Hematopoietic multipotent progenitor cell treated with erythropoietin and hydrocortisone succinate and interleukin-3 and kit ligand, for 8 days (in vitro differentiated cells): ENCODE measurements at places on chromosomes 4 and X.
A peak's percentile ranks its signal among the peaks of the same experiment; 100 is the strongest.

DNA sequence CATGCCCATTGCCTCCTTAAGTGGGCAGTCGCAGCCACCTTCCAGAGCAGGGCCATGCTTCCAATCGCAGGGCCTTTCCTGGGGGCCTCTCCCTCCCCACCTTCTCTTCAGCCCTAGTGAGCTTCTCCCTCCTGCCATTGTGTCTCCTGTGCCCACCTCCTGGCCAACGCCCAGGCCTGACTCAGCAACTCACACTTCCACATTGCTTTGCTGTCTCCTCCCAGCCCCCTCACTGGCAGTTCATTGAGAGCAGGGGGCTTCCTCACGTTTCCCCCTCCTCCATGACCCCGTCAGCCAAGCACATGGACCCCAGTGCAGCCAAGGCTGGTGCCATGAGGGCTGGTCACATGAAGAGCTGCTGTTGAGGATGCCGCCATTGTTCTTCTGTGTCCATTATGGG is 25.9 kb downstream of the HTRA3 start:
- no peak for DNase-seq

DNA sequence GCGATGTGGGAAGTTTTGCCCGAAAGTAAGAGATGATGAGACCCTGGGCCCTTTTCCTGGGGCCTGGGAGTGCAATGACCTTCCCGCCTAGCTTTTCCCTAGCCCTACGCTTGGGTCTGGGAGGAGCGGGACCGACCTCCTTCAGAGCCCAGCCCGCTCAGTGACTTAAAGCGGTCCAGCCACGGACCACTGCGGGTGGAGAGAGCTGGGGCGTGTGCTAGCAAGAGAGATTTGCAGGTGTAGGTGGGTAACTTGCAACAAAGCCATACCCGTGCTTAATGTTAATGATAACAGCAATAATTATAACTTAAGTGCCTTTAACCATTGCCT is 503 bp upstream of the PDE5A start:
- no peak for DNase-seq

DNA sequence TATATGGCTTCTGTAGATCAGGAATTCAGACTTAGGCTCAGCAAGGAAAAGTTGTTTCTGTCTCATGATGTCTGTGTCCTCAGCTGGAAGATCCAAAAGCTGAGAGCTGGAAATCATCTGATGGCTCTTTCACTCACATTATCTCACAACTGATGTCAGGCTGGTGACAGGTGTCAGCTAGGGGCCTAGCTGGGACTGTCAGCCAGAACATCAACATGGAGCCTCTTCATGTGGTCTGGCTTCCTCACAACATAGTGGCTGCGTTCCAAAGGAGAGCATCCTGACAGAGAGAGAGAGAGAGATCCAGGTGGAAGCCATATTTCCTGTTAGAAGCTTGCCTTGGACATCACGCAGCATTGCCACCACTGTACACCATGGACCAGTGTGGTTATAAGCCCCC is 10.6 kb upstream of the INTS6L start:
- DNase-seq: no peak

GRCh38 chr4:53306729-53307128 is 59.1 kb downstream of the SCFD2 start:
- DNase-seq: no peak

DNA sequence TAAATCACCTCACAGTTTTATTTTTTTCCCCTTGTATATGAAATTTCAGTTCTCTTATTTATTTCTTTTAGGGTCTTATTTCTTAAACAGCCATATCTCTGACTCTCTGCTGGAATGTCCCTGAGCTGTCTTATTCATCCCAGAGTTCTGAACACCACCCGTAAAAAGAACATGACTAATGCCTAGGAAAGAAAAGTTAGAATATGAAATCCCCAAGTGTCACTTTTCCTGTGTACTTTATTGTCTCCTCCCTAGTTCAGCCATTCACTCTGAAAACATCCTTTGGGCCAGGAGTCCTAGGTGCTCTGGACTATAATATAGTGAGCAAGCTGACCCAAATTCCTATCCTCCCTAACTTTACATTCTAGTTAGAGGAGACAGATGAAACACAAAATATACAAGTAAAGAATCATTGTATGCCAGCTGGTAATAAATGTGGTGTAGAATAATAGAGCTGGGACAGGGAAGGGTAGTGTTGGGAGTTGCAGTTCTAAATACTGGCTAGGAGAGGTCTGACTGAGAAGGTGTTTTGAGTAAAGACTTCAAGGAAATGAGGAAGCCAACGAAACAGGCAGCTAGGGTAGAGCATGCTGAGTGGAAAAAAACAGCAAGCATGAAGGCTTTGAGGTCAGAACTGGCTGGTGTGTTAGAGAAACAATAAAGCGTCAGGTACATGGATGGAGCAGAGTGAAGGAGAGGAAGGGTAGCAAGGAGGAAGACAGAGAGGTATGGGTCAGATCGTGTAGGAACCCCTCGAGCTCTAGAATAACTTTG is 40.6 kb upstream of the FTHL17 start:
- DNase-seq: no peak

DNA sequence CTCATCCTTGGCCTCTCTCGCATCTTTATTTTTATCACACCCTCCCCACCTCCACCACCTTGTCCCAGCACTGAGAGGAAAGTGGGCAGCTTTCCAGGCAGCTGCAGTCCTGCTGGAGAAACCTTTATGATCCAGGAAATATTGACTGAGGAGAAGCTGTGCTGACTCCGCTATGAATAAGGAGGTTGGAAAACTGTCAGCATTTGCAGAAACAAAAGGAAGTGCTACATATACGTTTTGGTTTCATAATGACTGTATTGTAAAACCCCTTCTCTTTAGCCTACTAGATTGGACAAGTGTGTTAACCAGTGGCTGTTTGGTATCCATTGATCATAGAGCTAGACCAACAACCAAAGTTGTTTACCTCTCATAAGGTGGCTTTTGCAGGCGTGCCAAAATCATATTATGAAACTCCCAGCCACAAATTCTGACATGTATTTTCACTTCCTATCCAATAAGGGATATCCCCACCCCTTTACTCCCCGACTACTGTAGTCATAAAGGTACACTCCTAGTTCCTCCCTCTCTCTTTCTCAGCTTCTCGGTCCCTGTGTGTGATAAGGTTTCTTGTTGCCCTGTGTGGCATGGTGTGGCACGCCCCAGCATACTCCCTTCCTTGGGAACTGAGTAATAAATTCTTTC is 88.4 kb downstream of the GPR143 start:
- DNase-seq: peak; percentile 2

DNA sequence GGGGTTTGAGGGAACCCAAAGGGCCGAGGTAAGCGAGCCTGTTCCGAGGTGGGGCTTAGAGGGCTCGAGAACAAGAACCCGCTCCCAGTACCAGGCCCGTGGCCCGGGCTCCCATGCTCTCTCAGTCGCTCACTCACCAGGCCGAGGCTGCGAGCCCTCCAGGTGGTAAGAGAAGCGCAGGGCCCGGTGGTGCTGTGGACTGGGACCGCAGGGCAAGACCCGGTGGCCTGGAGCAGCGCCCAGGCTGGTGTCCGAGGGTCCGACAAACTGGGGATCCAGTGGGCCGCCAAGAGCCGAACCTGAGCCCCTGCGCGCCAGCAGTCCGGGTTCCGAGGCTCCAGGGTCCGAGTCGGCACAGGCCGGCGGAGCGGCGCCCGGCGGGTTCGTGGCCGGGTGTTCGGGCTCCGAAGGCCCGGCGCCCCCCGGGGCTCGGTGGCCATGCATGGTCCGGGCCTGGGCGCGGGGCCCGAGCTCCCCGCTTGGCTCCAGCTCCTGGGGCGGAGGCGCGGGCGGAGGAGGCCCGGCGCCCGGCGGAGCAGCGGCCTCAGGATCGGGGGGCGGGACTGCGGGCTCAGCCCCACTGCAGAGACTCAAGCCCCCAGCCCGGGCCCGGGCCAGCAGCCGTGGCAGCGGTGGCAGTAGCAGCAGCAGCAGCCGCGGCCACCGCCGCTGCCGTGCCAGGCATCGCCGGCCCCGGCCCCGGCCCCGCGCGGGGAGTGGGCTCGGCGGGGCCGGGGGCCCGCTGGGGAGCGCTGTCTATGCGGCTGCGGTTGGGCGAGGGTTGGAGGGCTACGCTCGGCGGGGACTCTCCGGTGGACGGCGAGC is 833 bp downstream of the FGD1 start:
- DNase-seq: no peak

DNA sequence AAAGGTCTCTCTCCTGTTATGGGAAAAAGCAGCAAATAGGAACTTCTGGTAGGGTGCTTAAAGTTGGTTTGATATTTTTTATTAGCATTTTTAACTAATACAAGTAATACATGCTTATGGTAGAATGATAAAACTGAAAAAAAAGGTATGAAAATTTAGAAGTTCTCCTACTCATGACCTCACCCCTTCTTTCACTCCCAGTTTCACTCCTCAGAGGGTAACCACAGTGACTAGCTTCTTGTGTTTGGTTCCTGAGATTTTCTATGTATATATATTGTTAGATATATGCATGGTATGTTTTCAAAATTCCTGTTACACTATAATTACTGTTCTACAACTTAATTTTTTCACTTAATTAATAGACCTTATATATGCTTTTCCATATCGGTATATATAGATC is 66.5 kb downstream of the AR start:
- DNase-seq: no peak

DNA sequence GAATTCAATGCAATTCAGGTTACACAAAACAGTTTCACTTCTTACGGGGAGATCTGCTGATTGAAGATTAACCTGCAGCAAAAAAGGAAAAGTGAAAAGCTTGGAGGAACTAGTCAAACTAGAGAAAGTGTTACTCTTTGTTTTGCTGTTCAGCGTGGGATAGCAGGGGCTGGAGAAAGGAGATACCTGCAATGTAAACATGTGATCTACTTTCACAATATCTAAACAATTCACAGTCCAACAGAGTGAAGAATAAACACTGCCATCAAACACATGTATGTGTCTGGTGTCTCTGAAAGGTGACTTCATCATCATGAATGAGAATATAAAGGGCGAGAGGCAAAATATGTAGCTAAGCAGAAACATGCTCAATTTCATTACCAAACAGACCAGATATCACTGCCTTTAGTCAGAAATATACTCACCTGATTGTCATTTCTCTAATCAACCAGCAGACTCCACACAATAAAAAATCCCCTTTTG is 26.4 kb downstream of the NIPAL1 start:
- DNase-seq: no peak

DNA sequence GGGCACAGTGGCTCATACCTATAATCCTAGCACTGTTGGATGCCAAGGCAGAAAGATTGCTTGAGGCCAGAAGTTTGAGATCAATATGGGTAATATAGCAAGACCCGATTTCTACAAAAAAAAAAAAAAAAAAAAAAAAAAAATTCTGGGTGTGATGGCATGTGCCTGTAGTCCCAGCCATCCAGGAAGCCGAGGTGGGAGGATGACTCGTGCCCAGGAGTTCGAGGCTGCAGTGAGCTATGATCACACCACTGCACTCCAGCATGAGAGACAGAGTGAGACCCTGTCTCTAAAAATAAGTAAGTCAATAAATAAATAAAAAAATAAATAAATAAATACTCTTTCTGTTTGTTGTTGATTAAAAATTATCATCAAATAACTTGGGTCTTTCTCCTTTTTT is 62.4 kb upstream of the BMPR1B start:
- DNase-seq: no peak

- DNase-seq: no peak
These were observed 40.3 kb upstream of the GLRA3 start for GRCh38 chr4:174869339-174869738.

- DNase-seq: no peak
These were observed 231.4 kb upstream of the GPC4 start for GRCh38 chrX:133646719-133647116.

- DNase-seq: peak; percentile 50
These were observed 29.3 kb downstream of the RAP1GDS1 start for GRCh38 chr4:98290511-98290910.

- DNase-seq: no peak
These were observed 23.1 kb downstream of the LGI2 start for GRCh38 chr4:25007598-25007997.

DNA sequence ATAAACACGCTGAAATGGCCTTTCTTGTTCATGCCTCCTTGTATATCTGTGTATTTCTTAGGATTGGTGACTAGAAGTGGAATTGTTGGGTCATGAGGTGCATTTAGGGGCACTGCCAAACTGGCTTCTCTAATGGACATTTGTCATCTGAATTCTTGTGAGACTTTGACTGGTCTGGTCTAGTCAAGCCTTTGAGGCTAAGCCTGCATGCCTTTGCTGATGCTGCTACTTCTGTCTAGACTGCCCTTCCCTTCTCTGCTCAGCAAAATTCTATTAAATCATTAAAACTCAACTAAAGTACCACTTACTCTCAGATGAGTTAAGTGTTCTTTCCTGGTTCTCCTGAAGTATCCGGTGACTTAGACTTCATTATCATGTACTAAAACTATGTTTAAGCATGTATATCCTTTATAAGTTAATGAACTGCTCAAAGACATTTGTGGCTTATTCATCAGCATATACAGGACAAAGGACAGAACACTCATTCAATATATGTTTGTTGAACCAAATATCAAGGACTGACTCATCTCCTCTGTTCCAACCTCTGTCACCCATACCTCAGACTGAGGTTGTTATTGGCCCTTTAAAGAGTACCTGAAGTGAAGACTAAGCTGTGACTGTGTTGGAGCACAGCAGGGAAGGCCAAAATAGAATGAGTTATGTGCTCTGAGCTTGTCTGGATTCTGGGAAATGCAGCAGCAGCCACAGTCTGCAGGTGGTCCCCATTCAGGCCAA is 9.0 kb downstream of the TCEAL1 start:
- DNase-seq: no peak

GRCh38 chr4:107586371-107586770 is 133.7 kb downstream of the PAPSS1 start:
- no peak for DNase-seq

DNA sequence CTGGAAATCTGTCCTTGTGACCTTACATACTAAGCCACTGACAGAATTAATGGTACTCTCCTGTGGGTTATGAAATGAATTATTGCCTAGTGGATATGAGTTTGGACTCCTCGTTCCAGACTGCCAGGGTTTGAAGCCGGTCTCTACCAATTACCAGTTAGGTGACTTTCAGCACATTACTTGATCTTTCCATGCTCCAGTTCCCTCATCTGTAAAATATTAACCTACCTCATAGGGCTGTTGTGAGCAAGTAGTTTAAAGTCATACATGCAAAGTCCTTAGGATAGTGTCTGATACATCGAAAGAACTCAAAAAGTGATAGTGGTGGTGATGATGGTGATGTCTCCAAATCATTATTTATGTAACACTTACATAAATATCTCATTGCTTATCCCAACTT is 373.5 kb upstream of the ARX start:
- no peak for DNase-seq

GRCh38 chrX:2401201-2401589 is 99.6 kb downstream of the DHRSX start:
- no peak for DNase-seq

DNA sequence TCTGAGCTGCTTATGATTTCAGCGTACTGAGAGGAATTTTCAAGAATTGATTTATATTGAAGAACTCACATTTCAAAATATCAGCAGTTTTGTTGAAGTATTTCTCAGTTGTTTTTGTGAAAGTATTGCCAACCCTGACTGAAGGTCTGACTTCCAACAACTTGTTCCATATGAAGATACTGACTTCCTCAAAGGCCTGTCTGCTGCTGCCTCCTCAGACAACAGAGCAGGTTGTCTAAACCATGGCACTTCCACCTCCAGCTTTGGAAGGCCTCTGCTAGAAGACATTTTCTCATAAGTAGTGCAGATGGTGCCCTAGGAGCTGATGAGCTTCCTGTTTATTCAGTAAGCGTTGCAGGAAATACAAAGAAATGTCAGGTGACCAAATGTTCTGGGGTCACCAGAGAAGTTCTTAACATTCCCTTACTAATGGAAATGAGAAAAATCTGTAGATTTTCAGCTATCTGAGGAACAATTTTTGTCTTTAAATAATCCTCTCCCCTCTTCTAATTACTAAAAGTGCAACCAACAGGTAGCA is 28.8 kb downstream of the FGF2 start:
- no peak for DNase-seq
